Fibroblast of the aortic adventitia (primary cell): ENCODE measurements at places on chromosomes 6 and 20.
A peak's percentile ranks its signal among the peaks of the same experiment; 100 is the strongest.

DNA sequence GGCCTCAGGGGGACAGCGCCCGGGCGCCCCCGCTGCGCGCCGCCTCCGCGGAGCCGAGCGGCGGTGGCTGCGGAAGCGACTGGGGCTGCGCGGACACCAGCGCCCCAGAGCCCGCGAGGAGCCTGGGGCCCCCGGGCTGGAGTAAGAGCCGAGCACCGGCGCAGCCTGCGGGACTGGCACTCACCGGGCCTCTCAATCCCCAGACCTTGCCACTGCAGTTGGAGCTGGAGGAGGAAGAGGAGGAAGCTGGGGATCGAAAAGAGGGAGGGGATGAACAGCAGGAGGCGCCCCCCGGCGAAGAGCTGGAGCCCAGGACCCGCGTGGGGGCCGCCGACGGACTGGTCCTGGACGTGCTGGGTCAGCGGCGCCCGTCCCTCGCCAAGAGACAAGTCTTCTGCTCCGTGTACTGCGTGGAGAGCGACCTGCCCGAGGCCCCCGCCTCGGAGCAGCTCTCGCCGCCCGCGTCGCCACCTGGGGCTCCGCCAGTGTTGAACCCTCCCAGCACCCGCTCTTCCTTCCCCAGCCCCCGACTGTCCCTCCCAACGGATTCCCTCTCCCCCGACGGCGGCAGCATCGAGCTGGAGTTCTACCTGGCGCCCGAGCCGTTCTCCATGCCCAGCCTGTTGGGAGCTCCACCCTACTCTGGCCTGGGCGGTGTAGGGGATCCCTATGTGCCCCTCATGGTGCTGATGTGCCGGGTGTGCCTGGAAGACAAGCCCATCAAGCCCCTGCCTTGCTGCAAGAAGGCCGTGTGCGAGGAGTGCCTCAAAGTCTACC lies 590 bp downstream of the RNF217 start:
- peak; percentile 34 for DNase-seq

DNA sequence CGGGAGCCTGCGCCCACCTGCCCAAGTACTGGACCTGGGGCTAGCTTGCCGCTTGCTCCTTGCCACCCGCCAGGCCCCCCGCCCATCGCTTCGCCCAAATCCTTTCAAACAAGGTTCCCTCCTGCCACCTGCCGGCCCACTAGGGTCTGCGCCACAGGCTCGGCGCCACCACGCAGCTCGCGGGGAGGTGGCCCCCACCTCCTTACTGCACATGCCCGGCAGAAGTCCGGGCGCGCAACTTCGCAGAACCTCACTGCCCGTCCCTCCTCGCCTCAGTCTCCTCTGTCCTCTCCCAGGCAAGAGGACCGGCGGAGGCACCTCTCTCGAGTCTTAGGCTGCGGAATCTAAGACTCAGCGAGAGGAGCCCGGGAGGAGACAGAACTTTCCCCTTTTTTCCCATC lies 11.2 kb downstream of the GNAS-AS1 start:
- peak; percentile 23 for DNase-seq

GRCh38 chr6:132456700-132457143 lies 55.4 kb upstream of the MOXD1 start:
- no peak for DNase-seq

- DNase-seq, result no peak
Measured at GRCh38 chr6:132401618-132402285, 477 bp upstream of the MOXD1 start.

- no peak for DNase-seq
Measured at GRCh38 chr6:5403076-5403475, 141.8 kb downstream of the FARS2 start.

GRCh38 chr6:134035823-134036296 lies 16.6 kb downstream of the SLC2A12 start:
- peak; percentile 61 for DNase-seq

- DNase-seq, result no peak
Measured at GRCh38 chr20:57393321-57394120, 2.3 kb downstream of the RBM38 start.

GRCh38 chr6:139625081-139625939 lies 250.9 kb upstream of the CITED2 start:
- no peak for DNase-seq

DNA sequence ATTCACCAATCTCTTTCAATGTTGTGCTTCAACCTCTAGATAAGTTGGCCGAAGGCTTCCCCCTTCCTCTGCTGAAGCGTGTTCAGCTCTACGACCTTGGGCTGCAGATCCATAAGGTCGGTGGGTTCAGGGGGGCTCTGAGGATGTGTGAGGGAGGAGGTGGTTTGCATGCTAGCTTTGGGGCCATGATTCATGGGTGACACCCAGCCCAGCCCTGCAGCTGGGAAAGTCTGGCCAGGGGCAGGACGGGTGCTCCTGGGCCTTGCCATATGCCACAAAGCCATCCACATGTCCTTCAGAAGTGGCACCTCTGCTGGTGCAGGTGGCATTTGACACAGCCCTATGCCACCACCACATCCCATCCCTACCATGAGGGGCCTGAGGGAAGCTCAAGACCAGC lies 27.6 kb downstream of the LBP start:
- DNase-seq, result no peak

- no peak for DNase-seq
Measured at GRCh38 chr6:67345946-67346345, 1289.1 kb upstream of the ADGRB3 start.

GRCh38 chr20:21622097-21622857 lies 83.2 kb upstream of the PAX1 start:
- DNase-seq, result no peak

DNA sequence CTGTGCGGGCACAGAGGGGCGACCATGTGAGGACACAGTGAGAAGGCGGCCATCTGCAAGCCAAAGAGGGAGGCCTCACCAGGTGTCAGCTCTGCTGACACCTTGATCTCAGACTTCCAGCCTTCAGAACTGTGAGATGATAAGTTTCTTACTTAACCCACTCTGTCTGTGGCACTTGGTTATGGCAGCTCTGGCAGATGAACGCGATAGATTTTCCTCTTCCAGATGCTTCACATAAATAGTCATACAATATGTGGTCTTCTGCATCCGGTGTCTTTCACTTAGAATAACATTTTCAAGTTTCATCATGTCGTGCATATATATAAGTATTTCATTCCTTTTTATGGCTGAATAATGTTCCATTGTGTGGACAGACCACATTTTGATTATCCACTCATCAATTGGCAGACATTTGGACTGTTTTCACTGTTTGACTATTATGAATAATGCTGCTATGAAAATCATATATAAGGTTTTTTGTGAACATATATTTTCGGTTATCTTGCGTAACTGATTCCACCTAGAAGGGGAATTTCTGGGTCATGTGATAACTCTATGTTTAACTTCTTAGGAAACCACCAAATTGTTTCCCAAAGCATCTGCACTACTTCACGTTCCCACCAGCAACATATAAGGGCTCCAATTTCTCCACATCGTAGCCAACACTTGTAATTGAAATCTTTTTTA lies 30.2 kb downstream of the PRR18 start:
- DNase-seq, result no peak

GRCh38 chr20:25287631-25288290 lies 39.9 kb downstream of the PYGB start:
- DNase-seq, result no peak

- DNase-seq, result peak; percentile 43
Measured at GRCh38 chr6:3484192-3484591, 27.3 kb upstream of the SLC22A23 start.
